ENCODE measurements at places on chromosomes 12 and 14.

- DNase-seq: no peak
Observed at GRCh38 chr12:72105849-72106248, 166.3 kb upstream of the TRHDE start.

DNA sequence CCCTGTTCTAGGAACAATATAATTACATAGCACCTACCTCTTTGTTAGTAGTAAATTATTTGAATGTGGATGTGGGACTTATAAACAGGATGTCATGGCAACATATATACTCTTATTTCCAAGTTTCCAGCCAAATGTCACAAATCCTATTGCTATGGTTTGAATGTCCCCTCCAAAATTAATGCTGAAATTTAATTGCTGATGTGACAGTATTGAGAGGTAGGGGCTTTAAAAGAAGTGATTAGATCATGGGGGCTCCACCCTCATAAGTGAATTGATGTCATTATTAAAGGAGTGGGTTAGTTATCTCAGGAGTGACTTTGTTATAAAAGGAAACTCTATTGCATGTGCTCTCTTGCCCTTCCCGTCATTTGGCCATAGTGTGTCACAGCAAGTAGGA lies 164.2 kb upstream of the ATF7IP start:
- no peak for DNase-seq

GRCh38 chr12:42789808-42790760 lies 200.5 kb upstream of the PRICKLE1 start:
- no peak for DNase-seq

GRCh38 chr14:100448376-100448775 lies 125.2 kb downstream of the SLC25A47 start:
- peak; percentile 23 for DNase-seq

- DNase-seq: peak; percentile 44
Observed at GRCh38 chr14:71321574-71322315, 414.5 kb downstream of the PCNX1 start.

DNA sequence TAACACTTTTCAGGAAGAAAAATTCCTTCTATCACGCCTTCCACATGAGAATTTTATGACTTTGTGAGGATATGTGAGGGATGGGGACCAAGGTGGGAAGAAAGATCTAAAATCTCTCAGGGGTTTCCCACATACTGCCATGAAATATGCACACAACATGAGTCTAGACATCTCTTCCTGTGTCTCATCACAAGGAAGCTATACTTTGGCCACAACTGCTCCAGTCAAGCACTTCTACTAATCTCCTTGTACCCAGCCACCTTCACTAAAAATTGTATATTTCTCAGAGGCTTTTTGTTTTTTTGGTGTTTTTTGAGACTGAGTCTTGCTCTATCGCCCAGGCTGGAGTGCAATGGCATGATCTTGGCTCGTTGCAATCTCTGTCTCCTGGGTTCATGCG lies 3.2 kb downstream of the OSBPL8 start:
- DNase-seq: peak; percentile 44

DNA sequence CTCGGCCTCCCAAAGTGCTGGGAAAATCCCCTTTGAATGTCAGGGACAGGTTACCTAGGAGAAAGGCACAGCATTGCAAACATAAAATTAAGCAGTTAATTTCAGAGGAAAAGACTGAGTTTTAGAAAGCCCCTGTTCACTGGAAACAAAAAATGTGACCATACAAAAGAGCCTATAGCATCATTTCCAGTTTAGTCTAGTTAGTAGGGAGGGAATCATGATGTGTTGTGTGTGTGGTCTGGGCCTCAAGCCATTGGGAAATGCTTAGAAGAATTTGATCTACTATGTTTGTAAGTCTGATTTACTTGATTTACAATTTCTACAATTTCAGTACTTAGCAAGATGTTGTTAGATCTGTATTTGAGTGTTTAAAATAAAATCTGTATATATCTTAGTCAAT lies 47.1 kb upstream of the RERG start:
- DNase-seq: no peak

- DNase-seq: no peak
Observed at GRCh38 chr12:14810953-14811483, 3.0 kb downstream of the SMCO3 start.

- no peak for DNase-seq
Observed at GRCh38 chr14:64422005-64422404, 33.9 kb downstream of the MTHFD1 start.

GRCh38 chr12:106655577-106655976 lies 72.8 kb downstream of the RFX4 start:
- no peak for DNase-seq

- DNase-seq: no peak
Observed at GRCh38 chr12:11771895-11772502, 122.5 kb downstream of the ETV6 start.

- no peak for DNase-seq
Observed at GRCh38 chr12:29634057-29634456, 136.6 kb upstream of the OVCH1 start.

DNA sequence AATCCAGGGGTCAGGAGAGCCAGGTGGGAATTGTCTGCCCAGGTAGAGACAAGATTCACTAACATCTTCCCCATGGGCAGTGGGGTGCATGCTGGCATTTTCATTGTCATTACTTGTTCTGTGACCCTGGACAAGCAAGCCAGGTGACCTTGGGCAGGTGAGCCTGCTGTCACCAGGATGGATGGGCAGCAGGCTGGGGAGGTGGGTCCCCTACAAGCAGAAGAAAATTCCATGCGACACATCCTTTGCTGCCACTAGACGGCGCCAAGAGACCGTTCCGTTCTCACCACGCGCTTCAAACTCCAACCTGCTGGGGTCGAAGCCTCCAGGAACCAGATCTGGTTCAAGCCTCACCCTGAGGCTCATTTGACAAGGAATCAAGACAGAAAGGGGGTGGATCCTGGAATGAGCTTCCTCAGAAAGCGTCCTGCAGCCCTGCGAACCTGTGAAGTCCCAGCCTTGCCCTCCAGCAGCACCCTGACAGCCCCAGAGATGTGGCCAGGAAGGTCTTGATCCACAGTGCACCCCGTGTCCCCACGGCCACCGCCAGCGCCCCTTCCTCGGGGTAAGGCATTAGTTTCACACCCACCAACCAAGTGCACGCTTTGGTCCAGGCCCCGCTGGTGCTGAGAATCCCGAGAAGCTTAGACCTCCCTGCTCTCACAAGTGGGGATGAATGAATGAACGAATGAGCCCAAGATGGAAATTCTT lies 3.2 kb upstream of the DYNC1H1 start:
- DNase-seq: peak; percentile 73

DNA sequence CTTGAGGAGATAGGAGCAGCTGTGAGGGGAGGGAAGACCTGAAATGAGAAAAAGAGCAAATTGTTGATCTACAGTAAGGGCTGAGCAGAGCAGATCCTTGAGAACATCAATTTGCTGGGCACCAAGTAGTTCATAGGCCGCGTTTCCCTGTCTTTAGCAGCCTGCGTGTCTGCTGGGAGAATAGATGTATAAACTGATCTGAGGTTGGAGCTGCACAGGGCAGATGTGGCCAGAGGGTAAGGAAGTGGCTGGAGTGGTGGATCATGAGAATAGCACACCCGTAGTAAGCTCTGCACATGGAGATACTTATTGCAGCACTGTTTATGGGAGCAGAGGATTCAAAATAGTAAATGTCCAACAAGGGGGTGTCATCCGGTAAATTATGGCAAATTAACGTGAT lies 44.4 kb downstream of the NTF3 start:
- no peak for DNase-seq

- DNase-seq: no peak
Observed at GRCh38 chr14:101870273-101870939, 94.0 kb upstream of the DYNC1H1 start.

DNA sequence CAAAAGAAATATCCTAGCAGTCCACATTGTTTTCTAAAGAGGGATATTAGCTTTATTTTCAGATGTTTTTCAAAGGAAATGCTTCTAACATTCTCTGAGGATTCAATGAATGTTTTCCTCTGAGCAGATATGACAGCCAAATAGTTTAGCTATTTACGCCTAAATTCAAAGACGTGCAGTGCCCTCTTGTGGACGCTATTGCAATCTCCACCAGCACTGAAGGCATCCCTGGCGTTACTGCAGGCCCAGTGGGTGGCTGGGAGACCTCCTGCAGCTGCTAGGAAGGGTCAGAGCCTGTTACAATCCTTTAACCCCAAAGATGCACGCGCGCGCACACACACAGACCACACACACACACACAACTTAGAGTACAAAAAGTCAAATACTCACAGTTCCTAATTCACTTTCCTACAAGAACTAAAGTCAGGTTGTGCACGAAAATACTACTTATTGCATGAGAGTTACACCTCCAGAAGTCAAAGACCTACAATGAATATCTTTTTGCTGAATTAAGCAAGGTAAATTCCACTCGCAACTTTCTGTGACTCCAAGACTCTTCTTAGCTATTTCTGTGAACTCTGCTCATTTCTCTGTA lies 589.3 kb upstream of the TMEM132C start:
- no peak for DNase-seq

- no peak for DNase-seq
Observed at GRCh38 chr12:44235674-44236073, 399.8 kb downstream of the TMEM117 start.

GRCh38 chr12:125161712-125162022 lies 96.4 kb downstream of the AACS start:
- no peak for DNase-seq

GRCh38 chr14:54446161-54446693 lies 5.1 kb upstream of the CNIH1 start:
- DNase-seq: peak; percentile 15

- no peak for DNase-seq
Observed at GRCh38 chr14:68922886-68923285, 56.2 kb downstream of the ACTN1 start.

- no peak for DNase-seq
Observed at GRCh38 chr14:55698051-55698450, 118.0 kb downstream of the KTN1 start.

GRCh38 chr14:98375566-98375965 lies 896.4 kb downstream of the BCL11B start:
- no peak for DNase-seq

- no peak for DNase-seq
Observed at GRCh38 chr14:33118668-33119067, 180.0 kb downstream of the NPAS3 start.

DNA sequence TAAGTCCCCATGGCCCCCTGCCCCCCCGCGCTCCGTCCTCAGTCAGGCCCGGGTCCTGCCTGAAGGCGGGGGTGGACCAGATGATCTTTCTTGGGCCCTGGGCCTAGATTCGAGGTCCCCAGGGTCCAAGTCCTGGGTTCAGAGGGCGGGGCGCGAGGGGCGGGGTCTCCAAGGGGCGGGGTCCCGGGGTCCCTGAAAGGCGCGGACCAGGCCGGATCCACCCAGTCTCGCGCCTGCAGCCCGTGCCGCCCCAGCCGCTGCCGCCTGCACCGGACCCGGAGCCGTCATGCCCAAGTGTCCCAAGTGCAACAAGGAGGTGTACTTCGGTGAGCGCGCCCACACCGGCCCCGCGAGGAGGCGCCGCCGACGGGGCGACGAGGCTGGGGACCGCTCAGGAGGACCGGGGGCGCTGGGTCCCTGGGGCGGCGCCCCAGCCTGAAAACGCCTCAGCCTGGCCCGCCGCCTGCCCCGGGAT lies 325 bp downstream of the CRIP1 start:
- DNase-seq: no peak

- no peak for DNase-seq
Observed at GRCh38 chr12:1890810-1891209, 27.6 kb downstream of the CACNA2D4 start.

GRCh38 chr12:114762490-114763110 lies 78.6 kb upstream of the TBX3 start:
- peak; percentile 96 for DNase-seq

- no peak for DNase-seq
Observed at GRCh38 chr12:127101076-127101475, 1165.9 kb upstream of the TMEM132C start.

- no peak for DNase-seq
Observed at GRCh38 chr12:107395817-107396216, 289.8 kb upstream of the PWP1 start.

DNA sequence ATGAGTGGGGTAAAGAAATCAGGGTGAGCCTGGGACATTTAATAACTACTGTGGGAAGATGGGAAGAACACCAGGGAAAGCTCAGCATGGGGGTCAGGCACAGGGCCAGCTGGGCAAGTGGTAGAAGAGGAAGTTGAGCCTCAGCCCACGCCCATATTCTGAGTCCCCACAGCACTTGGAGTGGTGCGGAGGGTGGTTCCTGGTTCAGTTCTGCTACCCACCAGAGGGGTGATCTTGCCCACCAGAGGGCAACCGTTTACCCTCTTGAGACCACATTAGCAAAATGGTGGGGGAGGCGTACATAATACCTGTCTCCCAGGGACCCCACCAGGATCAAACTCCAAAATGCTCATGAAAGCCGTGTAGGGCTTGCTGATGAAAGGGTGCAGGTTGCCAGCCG lies 16.8 kb upstream of the ANKRD33 start:
- DNase-seq: peak; percentile 86

DNA sequence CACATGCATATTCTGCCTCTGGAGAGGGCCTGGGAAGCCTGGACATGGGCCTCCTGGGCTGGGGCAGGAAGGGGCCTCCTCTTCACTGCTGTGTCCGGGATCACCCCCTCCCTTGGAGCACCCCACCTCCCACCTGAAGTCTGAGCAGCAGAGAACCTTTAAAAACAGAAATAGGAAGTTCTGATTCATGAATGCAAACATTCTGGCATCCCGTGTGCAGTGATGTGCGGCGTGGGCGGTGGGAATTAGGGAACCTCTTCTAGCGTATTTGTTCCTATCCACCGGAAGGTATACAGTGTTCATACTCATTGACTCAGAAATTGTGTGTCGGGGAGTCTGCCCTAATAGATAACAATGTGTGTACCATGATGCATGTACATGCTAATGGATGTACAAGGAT lies 46.2 kb downstream of the C14orf132 start:
- no peak for DNase-seq

GRCh38 chr14:67602995-67603545 lies 3.0 kb upstream of the PIGH start:
- no peak for DNase-seq

DNA sequence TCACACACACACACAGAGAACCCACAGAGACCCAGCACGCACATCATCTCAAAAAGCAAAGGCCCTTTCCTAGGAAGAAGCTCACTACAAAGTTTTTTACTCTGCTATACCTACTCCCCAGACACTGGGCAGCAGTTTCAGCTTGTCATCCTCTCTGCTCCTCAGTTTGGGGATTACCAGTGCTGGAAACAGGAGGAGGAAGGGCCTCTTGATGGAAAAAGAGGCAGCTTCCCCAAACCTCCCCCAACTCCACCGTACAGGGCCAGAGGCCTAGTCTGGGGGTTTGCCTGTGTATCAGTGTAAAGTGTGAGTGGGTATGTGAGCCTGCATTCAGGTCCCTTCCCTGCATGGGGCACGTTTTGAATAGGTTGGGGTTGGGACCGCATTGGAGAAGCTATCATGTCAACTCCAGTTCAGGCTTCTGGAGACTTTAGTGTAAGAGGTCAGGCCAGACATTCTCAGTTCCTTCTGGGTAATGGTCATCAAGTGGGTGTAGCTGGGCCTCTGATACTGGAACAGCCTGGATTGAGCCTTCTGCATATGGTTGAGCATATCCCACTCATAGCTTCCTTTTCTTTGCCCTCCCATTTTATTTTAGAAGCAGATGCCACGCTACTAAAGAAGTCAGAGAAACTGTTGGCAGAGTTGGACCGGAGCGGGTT lies 1.2 kb downstream of the REM2 start:
- no peak for DNase-seq

- no peak for DNase-seq
Observed at GRCh38 chr14:105229099-105229655, 19.2 kb upstream of the BTBD6 start.

Measured in CD14-positive monocyte (primary cell).